Right lobe of liver (tissue), 6 donors: ENCODE measurements at places on chromosomes 4 and X.

DNA sequence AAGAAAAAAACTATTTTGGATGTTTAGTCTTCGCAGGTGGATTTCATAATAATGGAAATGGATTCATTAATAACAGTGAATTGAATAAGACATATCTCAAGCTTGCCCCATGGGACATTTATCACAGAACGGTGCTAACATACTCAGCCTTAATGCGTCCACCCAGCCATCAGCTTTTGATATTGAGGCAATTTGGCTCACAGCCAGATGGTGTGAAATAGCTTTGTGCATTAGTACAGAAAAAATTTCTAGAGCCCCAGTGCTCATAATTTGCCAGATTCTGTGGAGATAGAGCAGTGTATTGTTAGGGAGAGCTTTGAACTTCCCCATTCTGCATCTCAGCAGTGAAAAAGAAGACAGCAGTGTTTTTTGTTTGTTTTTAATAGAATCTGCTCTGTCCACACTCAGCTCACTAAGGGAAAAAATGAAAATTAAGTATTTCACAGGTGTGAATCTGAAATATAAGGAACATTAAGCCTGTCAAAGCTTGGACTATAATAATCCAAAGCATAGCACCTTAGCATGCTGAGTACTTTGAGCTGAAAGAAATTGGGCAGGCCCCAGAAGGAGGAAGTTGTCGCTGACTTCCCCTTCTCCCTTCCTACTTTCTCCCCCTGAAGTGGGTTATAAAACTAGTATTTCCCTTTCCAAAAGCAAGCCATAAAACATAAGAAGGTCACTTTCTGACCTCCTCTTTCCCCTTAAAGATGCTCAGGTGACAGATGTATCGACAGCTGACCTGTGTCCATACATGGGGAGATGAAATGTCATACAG lies 295.8 kb downstream of the MAGEB5 start:
- no peak for DNase-seq

GRCh38 chr4:121873604-121874003 lies 3.3 kb upstream of the BBS7 start:
- DNase-seq: no peak

GRCh38 chr4:24973747-24974601 lies 56.8 kb downstream of the LGI2 start:
- peak; percentile 85 for DNase-seq

GRCh38 chr4:110907801-110908313 lies 285.0 kb upstream of the PITX2 start:
- DNase-seq: no peak
